ENCODE measurements at places on chromosomes 11 and 22.

DNA sequence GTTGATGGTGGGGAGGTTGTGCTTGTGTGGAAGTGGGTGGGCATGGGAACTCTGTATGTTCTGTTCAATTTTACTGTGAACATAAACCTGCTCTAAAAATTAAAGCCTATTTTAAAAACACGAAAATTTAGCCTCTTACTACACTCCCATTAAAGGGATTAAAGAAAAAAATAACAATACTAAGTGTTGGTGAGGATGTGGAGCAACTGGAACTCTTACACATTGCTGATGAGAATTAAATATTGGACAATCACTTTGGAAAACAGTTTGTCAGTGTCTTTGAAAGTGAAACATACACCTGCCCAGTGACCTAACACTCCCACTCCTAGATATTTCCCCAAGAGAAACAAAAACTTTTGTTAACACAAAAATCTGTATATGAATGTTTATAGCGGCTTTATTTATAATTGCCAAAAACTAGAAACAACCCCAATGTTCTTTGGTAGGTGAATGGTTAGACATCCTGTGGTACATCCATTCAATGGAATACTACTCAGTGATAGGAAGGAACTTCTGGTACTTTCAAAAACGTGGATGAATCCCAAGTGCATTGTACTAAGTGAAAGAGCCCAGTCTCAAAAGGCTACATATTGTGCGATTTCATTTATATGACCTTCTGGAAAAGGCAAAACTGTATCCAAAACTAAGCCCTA is 23.5 kb downstream of the LRRC32 start:
- DNase-seq, result no peak

DNA sequence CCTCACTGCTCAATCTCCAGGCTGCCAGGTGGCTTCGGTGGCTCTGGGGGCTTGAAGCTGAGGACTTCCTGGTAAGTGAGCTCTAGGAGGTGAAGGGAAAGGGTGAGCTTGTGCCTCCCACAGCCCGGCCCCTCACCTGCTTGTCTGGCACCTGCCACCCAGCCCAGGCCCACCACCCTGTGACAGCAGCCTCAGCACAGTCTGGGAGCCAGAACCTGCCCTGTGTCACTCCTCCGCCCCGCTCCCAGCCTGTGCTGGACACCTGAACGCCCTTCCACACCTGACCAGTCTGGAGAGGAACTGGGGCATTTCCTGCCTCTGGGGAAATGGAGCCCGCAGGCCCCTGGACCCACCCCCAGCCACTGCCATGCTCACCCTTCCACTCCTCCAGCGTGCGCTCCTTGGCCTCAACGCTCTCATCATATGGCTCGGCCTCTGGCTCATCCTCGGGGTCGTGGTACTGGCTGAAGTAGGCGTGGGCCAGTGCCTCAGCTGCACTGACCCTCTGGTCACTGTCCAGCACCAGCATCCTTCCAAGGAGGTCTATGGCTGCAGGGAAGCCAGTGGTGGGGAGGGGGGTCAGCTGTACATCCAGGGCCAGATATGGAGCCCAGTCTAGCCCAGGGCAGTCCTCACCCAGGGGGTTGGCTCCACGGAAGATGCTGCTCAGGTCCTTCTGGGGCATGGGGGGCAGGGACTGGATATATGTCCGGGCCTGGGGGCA is 3.6 kb upstream of the MAPK12 start:
- no peak for DNase-seq

- DNase-seq, result no peak
Measured at GRCh38 chr11:104291646-104292045, 127.7 kb upstream of the PDGFD start.

- no peak for DNase-seq
Measured at GRCh38 chr11:1749395-1750351, 722 bp downstream of the IFITM10 start.

All from NCI-H1105 treated with DMSO at 0.1 percent for 48 hours (cell line).